ENCODE measurements at places on chromosomes 16 and 17. TPM values are rescaled to one million over a fixed set of nuclear protein-coding genes. Genes with fewer than 3 reads are reported as not detected.

SLC5A11 gene
- total RNA-seq, result not detected

SOX8 gene
- total RNA-seq, result not detected

NPIPA2 gene
- not detected for total RNA-seq

CIAO2B gene
- 123 TPM for total RNA-seq

SSTR5 gene
- total RNA-seq, result not detected

SCGB1C2 gene
- not detected for total RNA-seq

ATF7IP2 gene
- total RNA-seq, result 8.9 TPM

ZPBP2 gene
- not detected for total RNA-seq

ZG16 gene
- total RNA-seq, result not detected
